Naive thymus-derived CD8-positive, alpha-beta T cell (primary cell): ENCODE measurements at places on chromosomes 5 and 9. TPM values are rescaled to one million over a fixed set of nuclear protein-coding genes. Genes with fewer than 3 reads are reported as not detected.

SH2D3C gene
- polyA plus RNA-seq, result 50.8 TPM

FBXW5 gene
- 83.7 TPM for polyA plus RNA-seq

PITX1 gene
- not detected for polyA plus RNA-seq

GRCh38 chr5:89105836-89106235, 222.9 kb upstream of the MEF2C start:
- no peaks in the 10 kb centered on the region for H3K4me1 ChIP-seq
- no peak for DNase-seq
- H3K4me3 ChIP-seq, result no peak overlapping the region

- H3K4me1 ChIP-seq, result no peaks in the 10 kb centered on the region
- no peak for DNase-seq
- no peak overlapping the region for H3K4me3 ChIP-seq
These were observed 14.7 kb upstream of the CRHBP start for GRCh38 chr5:76938177-76938576.

DNA sequence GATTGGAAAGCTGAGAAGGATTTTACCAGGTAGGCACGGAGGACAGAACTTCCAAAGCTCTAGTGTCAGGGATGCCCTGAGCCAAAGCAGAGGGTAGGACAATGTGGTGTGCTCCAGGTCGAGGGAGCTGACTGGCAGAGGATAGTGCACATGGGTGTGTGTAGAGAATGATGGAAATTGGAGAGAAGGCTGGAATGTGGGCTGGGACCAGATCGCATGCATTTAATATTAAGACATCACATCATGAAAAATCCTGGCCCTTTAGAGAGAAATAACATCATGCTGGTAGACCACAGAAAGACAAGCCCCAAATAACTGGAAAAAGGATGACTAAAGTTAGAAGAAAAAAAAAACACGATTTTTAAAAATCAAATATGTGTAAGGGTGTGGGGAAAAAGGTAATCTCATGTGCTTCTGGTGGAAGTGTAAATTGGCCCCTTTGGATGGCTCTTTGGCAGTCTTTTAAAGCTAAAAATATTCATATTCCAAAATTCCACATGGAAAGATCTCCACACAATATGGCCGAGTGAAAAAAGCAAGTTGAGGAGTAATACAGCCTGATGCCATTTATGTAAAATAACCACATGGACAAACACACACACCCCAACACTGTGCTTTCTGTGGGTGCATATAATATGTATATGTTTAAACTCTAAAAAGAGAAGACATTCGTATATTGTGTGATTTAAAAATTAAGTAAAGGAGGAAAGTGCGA, 67.0 kb upstream of the TGFBR1 start:
- no peaks in the 10 kb centered on the region for H3K27me3 ChIP-seq
- no peak overlapping the region for H3K4me3 ChIP-seq
- DNase-seq, result no peak
- H3K36me3 ChIP-seq, result no peaks in the 10 kb centered on the region
- no peak overlapping the region for H3K27ac ChIP-seq

DNA sequence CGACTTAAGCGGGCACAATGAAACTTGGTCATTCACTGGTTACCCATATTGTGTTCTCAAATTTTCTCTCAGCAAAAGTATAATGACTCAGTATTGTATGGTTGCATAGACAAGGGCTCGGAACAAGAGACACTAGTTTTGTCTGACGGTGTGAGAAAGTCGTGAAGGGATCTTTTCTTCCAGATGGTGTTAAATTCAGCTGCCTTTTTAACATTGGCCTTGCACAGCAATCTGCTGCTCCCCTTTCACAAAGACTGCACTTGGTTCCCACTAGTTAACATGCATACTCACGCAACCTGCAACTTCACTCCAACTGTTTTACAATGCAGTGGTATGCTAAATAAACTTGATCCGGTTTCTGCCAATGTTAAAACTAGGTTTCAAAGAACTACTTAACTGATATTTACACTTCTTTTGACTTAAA, 219.2 kb downstream of the MEF2C start:
- H3K4me1 ChIP-seq, result peaks cover 33% of the 10 kb centered on the region
- peaks cover 13% of the 10 kb centered on the region for H3K36me3 ChIP-seq
- no peak overlapping the region for H3K27ac ChIP-seq
- H3K27me3 ChIP-seq, result peaks cover 94% of the 10 kb centered on the region
- DNase-seq, result no peak

DNA sequence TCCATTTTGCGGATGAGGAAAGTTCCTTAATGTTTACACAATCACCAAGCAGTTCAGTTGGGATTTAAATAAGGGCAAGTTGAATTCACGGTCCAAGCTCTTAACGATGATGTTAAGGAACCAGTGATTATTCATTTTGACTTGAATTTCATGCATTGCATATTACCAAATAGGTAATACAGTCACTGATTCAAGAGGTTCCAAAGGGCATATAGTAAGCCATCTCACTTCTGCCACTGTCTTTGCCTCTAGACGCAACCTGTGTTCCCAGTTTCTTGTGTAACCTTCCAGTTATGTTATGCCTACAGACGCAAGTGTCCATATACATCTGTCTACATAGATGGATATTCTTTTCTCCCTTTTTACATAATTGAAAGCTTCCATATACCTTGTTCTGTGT, 39.9 kb upstream of the EPB41L4B start:
- no peaks in the 10 kb centered on the region for H3K36me3 ChIP-seq
- H3K4me3 ChIP-seq, result no peak overlapping the region
- peaks cover 1% of the 10 kb centered on the region for H3K27me3 ChIP-seq
- no peak for DNase-seq
- no peak overlapping the region for H3K27ac ChIP-seq
- H3K4me1 ChIP-seq, result no peaks in the 10 kb centered on the region

GRCh38 chr9:105114964-105115728, 129.3 kb upstream of the SLC44A1 start:
- H3K4me3 ChIP-seq, result peak overlapping the region; percentile 71
- peaks cover 19% of the 10 kb centered on the region for H3K4me1 ChIP-seq
- H3K27ac ChIP-seq, result no peak overlapping the region
- no peaks in the 10 kb centered on the region for H3K36me3 ChIP-seq

DNA sequence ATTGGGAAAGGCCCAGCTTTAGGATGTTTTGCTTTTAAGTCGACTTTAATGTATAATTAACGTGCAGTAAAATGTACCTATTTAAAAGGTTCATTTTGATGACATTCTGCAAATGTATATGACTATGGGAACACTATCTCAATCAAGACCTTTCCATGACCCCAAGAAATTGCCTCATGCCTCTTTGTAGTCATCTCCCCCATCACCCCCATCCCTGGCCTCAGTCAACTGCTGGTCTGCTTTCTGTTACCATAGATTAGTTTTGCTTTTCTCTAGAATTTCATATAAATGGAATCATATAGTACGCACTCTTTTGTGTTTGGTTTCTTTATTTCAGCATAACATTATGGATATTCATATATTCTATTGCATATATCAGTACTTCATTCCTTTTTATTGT, 80.7 kb upstream of the C9orf72 start:
- no peaks in the 10 kb centered on the region for H3K36me3 ChIP-seq
- H3K27me3 ChIP-seq, result no peaks in the 10 kb centered on the region

GRCh38 chr5:77180167-77181081, 30.1 kb upstream of the PDE8B start:
- no peaks in the 10 kb centered on the region for H3K4me1 ChIP-seq
- no peak for DNase-seq
- no peak overlapping the region for H3K27ac ChIP-seq
- no peak overlapping the region for H3K4me3 ChIP-seq

DNA sequence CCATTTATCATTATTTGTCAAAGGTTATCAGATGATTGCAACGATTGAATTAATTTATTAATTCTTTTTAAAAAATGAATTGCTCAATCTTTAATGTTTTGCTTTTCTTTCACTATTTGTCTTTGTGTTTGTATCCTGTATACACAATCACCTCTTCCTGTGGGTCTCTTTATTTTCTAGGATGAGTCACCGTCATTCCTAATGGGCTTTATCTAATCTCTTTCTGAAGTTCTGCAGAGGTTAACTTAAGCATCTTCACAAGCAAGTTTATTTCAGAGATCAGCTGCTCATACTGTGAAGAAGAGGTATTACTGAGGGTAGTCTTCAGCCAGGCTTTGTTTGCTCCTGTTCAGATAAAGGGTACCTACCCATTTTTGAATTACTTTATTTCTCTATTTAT, 323.9 kb downstream of the NNT start:
- no peak overlapping the region for H3K4me3 ChIP-seq
- DNase-seq, result no peak
- no peak overlapping the region for H3K27ac ChIP-seq

DNA sequence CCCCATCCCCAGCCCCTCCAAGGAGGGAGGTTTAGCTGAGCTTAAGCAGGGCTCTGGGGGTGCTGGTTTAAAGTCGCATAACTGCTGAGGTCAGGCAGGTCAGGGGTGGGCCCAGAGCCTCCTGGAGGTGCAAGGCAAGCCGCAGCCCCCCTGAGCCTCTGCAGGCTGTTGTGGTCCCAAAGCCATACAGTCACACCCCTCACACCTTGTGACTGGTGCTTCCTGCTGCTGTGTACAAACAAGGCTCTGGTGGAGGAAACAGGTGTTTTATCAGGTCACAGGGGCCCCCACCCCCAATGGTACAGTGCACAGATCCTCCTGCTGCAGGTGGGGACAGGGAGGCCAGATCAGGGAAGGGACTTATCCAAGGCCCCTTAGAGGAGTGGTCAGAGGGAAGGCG, 8.0 kb downstream of the TCF7 start:
- H3K4me1 ChIP-seq, result peaks cover 94% of the 10 kb centered on the region
- peak overlapping the region; percentile 94 for H3K4me3 ChIP-seq
- no peaks in the 10 kb centered on the region for H3K27me3 ChIP-seq
- DNase-seq, result peak; percentile 70

DNA sequence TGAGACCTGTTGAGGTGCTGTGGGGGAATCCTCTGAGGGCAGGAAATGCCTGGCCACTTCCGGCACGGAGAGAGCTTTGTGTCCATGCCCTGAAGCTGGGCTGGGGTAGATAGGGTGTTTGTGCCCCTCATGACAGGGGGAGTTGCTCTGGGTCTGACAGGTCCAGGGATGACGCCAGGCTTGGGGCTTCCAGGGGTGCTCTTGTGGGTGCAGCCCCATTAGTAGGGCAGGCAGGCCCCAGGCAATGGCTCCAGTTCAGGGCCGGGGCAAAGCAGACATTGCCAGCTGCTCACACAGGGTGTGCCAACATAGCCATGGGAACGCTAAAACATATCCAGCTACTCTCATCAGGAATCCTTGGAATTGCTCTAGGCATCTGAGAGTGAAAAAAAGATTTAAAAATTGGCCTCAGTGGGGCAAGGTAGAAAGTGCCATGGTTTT, 21.1 kb downstream of the PITX1 start:
- no peaks in the 10 kb centered on the region for H3K27me3 ChIP-seq
- no peak overlapping the region for H3K27ac ChIP-seq
- H3K4me1 ChIP-seq, result no peaks in the 10 kb centered on the region
- no peaks in the 10 kb centered on the region for H3K36me3 ChIP-seq
- no peak overlapping the region for H3K4me3 ChIP-seq
